ENCODE measurements at places on chromosomes 2 and 18. TPM values are rescaled to one million over a fixed set of nuclear protein-coding genes. Genes with fewer than 3 reads are reported as not detected.

GRCh38 chr2:20400306-20400705 is 46.6 kb upstream of the RHOB start:
- no peaks in the 10 kb centered on the region for H3K4me1 ChIP-seq
- H3K27me3 ChIP-seq: no peaks in the 10 kb centered on the region
- H3K36me3 ChIP-seq: no peaks in the 10 kb centered on the region
- DNase-seq: no peak
- no peak overlapping the region for H3K4me3 ChIP-seq

DNA sequence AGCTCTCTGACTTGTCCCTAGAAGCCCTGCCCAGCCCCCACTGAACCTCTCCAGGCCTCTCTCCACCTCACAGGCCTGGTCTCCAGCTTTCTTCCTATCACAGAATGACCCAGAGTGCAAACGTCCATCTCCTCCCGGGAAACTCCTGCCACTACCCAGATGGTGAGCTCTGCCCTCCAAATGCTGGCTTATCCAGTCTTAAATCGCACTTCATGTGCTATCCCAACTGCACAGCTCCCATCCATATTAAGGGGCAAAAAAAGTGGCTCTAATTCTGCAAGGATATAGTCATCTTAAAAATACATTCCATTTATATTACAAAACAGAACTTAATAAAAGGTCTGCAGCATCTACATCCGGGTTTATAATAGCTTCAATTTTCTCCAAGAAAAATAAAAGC is 70.8 kb upstream of the CDC42EP3 start:
- no peak overlapping the region for H3K27ac ChIP-seq
- no peaks in the 10 kb centered on the region for H3K36me3 ChIP-seq
- no peak overlapping the region for H3K4me3 ChIP-seq
- H3K4me1 ChIP-seq: no peaks in the 10 kb centered on the region

DNA sequence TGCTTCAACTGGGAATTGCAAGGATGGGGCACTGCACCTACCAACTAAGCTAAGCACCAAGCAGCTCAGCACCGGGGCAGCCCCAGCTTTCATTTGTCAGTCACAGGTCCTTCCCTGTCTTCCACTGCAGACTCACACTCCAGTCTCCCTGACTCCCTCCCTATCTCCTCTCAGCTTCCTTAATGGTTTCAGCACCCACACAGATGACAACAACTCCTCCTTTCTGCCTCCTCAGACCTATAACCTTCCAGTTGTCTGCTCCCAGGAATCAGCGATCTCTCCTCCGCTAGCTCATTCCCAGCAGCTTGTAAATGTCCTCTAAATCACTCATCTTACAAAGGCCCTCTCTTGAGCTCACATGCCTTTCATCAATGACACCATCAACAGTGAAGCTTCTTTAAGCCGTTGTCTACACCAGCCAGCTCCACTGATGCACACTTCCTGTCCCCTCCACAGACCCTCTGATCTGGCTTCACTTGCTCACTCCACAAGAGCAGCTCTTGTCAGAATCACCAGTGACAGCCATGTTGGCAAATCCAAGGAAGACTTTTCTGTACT is 32.1 kb downstream of the CLASP1 start:
- H3K36me3 ChIP-seq: no peaks in the 10 kb centered on the region
- H3K27ac ChIP-seq: peak overlapping the region; percentile 48
- no peak for DNase-seq

DNA sequence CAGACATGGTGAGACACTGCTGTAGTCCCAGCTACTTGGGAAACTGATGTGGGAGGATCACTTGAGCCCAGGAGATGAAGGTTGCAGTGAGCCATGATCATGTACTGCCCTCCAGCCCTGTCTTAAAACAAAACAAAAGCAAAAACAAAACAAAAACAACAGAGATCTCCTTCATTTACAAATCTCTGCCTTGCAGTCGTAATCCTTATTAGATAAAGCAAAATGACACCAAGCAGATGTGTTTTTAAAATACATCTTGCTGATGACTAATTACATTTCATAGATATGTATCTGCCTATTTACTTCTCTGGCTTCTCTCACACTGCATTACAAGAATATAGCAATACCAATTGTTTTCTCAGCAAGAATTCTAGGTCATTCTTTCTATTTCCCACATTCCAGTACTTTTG is 22.8 kb downstream of the NFE2L2 start:
- peaks cover 92% of the 10 kb centered on the region for H3K4me1 ChIP-seq
- peak overlapping the region; percentile 44 for H3K4me3 ChIP-seq
- H3K27ac ChIP-seq: peak overlapping the region; percentile 87
- H3K27me3 ChIP-seq: no peaks in the 10 kb centered on the region
- H3K36me3 ChIP-seq: no peaks in the 10 kb centered on the region

OSBPL6 gene
- 42.6 TPM for total RNA-seq

DNA sequence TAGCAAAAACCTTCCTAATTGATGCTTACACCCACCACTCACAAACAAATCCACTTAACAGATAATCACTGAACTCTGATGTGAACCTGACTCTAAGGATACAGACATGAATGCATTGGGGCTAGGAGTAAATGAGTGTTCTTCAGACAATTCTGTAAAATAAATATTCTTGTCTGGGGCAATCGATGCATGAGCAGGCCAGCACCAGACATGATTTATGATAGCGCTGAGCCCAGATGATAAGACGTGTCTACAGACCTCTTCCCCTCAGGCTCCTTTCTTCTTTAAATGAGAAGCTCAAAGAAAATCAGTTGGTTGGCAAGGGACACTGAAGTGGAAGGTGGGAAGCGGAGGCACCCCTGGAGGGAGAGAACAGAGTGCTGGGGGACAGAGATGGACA is 27.3 kb upstream of the BIN1 start:
- DNase-seq: no peak
- no peaks in the 10 kb centered on the region for H3K27me3 ChIP-seq
- no peak overlapping the region for H3K4me3 ChIP-seq
- no peaks in the 10 kb centered on the region for H3K36me3 ChIP-seq

CHST9 gene
- total RNA-seq: not detected

GRCh38 chr18:12742453-12742852 is 39.6 kb downstream of the PSMG2 start:
- no peak overlapping the region for H3K27ac ChIP-seq
- no peak for DNase-seq
- no peak overlapping the region for H3K4me3 ChIP-seq
- H3K36me3 ChIP-seq: no peaks in the 10 kb centered on the region
- H3K4me1 ChIP-seq: no peaks in the 10 kb centered on the region

GRCh38 chr2:207867056-207867455 is 97.3 kb upstream of the FZD5 start:
- no peak overlapping the region for H3K27ac ChIP-seq
- H3K4me1 ChIP-seq: peaks cover 3% of the 10 kb centered on the region
- no peaks in the 10 kb centered on the region for H3K36me3 ChIP-seq

SP3 gene
- 47.9 TPM for total RNA-seq

DNA sequence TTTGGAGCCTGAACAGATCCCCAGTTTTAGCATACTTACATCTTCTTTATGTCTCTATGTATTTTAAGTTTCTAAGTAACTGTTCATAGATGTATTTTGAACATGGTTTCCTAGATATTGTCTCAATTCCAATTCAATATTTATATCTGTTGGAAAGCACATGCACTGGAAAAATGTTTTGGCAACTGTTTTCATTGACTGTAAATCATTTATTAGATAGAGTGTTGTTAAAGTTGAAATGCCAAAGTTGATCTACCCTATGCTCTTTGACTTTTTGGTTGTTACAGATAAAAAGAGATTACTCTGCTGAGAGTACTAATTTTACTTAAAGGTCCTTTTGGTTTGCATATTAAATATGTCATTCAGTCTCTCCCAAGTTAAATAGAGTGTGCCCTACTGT is 345.0 kb upstream of the NRP2 start:
- H3K27ac ChIP-seq: no peak overlapping the region
- H3K4me3 ChIP-seq: no peak overlapping the region
- H3K36me3 ChIP-seq: no peaks in the 10 kb centered on the region
- no peak for DNase-seq

GLI2 gene
- total RNA-seq: 0.49 TPM

- DNase-seq: no peak
- peak overlapping the region; percentile 47 for H3K27ac ChIP-seq
- peaks cover 11% of the 10 kb centered on the region for H3K4me1 ChIP-seq
- no peaks in the 10 kb centered on the region for H3K36me3 ChIP-seq
- H3K4me3 ChIP-seq: no peak overlapping the region
Measured at GRCh38 chr2:28209864-28210263, 182.8 kb upstream of the FOSL2 start.

DNA sequence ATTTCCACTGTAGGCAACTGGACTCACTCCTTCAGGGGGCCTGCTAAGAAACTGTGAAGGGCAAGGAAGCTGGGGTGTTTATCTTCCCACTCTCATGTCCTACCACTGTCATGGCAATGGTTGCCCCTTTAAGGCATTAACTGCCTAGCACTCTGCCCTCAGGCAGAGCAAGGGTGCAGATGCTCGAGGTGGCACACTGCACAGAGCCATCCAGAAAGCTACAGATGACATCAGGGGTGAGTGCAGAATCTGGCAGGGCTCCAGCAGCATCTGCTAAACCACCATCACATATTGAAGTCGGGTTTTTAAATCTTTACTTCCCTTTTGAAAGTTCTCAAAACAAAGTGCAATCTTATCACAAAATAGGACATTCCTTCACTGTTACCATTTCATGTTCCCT is 75.4 kb downstream of the RAPGEF4 start:
- H3K4me1 ChIP-seq: no peaks in the 10 kb centered on the region
- H3K27ac ChIP-seq: no peak overlapping the region
- no peak for DNase-seq
- no peaks in the 10 kb centered on the region for H3K27me3 ChIP-seq
- H3K4me3 ChIP-seq: no peak overlapping the region

DNA sequence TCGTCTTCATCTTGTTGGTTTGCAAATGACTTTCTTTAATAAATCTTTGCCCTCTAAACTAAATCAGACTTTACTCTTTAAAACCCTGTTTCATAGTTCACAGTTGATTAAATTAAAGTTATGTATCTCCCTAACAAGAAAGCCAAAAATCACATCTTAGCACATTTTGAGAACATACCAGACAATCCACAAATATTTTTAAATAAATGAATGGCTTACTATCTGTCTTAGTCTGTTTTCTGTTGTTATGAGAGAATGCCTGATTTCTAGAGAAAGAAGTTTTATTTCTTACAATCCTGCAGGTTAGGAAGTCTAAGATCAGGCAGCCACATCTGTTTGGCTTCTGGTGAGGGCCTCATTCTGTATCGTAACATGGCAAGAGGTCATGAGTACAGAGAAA is 1090.2 kb upstream of the PIK3C3 start:
- H3K4me1 ChIP-seq: no peaks in the 10 kb centered on the region
- no peak overlapping the region for H3K27ac ChIP-seq
- H3K4me3 ChIP-seq: no peak overlapping the region
- H3K36me3 ChIP-seq: no peaks in the 10 kb centered on the region

GRCh38 chr18:1906421-1906820 is 664.9 kb downstream of the METTL4 start:
- H3K27ac ChIP-seq: no peak overlapping the region
- H3K4me3 ChIP-seq: no peak overlapping the region
- no peaks in the 10 kb centered on the region for H3K4me1 ChIP-seq

AQP4 gene
- total RNA-seq: 24.9 TPM

GATA6 gene
- 0.91 TPM for total RNA-seq

DNA sequence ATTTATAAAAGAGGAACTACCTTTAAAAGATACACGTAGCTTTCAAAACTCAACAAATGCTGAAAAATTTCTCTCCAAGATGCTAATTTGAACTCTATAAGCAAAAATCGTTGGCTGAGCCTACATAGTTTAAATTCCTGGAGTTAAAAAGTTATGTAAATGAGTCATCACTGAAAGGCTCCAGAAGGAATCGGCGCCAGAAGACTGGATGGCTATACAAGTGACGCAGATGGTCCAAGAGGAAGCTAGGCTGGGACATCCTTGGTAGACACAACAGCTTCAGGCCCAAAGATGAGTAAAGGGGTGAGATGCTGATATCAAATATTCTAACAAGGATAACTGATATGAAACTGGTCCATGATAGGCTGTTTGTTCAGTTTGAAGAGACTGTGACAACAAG is 22.8 kb upstream of the DNAH6 start:
- H3K27me3 ChIP-seq: no peaks in the 10 kb centered on the region
- H3K36me3 ChIP-seq: no peaks in the 10 kb centered on the region
- no peak overlapping the region for H3K27ac ChIP-seq
- DNase-seq: no peak

SPDYA gene
- total RNA-seq: not detected

DNA sequence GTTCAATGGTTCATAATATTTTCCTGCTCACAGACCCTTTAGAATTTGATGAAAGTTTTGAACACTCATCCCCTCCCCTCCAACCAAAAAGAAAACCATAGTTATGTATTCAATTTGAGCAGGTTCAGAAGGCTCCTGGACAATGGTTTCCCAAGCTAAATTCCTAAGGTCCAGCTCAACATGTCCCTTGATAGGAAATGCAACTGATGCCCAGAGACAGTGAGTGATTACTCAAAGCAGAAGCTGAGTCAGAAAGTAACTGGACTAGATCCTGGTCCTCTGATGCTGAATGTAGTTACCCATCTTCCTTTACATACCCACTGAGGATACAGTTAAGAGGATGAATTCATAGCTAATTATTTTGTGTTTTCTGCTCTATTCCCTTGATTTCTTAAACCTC is 218.9 kb upstream of the NCKAP5 start:
- no peak overlapping the region for H3K4me3 ChIP-seq
- DNase-seq: no peak
- no peak overlapping the region for H3K27ac ChIP-seq
- H3K4me1 ChIP-seq: no peaks in the 10 kb centered on the region

C2orf66 gene
- total RNA-seq: not detected

CRYBA2 gene
- not detected for total RNA-seq

DNA sequence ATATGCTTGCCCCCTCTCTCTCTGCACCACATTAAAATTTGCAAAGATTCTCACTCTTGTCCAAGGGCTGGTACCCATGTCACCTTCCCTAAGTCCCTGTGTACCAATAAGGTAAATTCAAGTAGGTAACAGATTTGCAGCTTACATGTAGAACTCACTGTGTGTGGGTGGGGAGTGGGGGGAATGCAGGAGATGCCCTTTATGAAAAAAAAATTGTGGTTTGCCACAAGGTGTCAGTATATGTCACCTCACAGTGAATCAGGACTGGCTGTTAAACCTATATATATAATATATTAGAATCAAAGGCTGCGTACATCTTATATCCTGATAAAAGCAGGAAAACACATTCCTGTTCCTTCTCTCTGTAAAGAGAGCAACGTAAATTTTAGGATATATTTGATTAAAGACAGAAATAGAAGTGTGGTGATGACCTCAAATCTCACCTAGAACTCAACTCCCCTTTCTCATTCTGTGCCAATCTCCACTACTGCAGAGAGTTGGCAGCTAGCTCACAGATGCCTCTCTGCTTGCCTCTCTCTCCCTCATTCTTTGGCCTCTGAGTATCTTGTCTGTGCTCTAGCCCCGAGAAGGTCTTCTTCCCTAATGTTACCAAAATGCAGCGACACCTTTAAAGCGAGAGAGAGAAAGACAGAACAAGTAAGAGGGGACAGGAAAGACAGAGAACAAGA is 536 bp downstream of the XDH start:
- DNase-seq: no peak
- H3K27me3 ChIP-seq: no peaks in the 10 kb centered on the region
- no peak overlapping the region for H3K27ac ChIP-seq

DNA sequence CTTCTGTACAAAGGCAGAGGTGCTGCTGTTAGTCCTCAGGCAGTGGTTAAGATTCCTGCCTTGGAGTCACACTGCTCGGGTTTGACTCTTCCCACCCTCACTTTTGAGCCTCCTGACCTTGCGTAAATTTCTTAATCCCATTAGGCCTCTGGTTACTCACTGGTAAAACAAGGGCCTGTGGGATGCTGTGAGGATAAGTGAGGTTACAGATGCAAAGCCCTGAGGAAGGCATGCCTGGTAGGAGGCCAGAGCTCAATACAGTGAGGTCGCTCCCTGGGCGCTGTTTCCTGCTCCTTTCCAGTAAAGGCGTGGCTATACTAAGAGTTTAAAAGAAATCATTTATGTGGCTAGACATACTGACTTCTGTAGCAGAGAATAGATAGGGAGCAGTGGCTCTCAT is 127.5 kb upstream of the TMEM200C start:
- DNase-seq: no peak

TCF4 gene
- total RNA-seq: 60.6 TPM
